ENCODE measurements at places on chromosomes 5 and 9. TPM values are rescaled to one million over a fixed set of nuclear protein-coding genes. Genes with fewer than 3 reads are reported as not detected.

Gene DDX4
- total RNA-seq = not detected

Gene GRK6
- 27.6 TPM for total RNA-seq

Gene OBP2B
- total RNA-seq = not detected

Gene PFN3
- not detected for total RNA-seq

Data from A549 treated with CORT108297 at 1 μM for 4 hours (cell line).